NK-92 treated with Interleukin-12 subunit alpha and Interleukin-12 subunit beta, amount 100 ng/mL, for 24 hours (cell line): ENCODE measurements at places on chromosomes 3 and 15.

DNA sequence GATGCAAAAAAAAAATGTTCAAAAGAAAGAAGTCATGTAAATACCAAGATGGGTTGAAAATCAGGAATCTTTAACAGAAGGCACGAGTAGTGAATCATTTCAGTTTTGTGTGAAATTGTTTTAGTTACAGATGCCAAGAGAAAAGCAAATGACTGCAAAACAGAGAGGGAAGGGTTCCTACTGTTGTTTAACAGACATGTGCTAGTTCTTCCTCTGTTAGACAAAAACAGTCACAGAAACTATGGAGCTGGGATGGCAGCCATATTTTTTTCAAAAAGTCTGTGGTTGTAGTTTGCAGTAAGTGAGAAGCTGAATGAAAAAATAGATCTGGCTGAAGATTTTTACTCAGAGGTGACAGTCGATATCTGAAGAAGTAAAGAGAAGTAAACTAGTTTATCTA, 511.9 kb downstream of the ZIC1 start:
- no peak for DNase-seq

GRCh38 chr3:173584093-173584837, 186.7 kb downstream of the NLGN1 start:
- no peak for DNase-seq

DNA sequence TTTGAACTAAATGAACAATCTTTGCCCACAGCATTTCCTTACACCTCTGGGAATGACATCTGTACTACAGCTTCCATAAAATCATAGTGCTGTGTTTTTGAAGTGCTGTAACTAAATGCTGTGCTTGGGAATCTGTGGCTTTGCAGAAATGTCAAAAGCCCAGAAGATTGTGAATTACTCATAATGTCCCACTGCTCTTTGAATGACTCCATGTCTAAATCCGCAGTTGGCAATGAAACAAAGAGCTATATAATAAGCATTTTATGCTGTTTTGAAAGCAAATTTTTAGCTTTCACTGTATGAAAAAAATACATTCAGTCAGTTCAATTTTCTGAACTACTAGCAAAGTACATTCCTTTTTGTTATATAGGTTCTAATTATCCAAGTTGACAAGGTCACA, 88.6 kb upstream of the ADAMTS17 start:
- no peak for DNase-seq

- no peak for DNase-seq
These were observed 133.2 kb upstream of the COL8A1 start for GRCh38 chr3:99505200-99505599.

GRCh38 chr15:26075770-26076169, 212.6 kb upstream of the ATP10A start:
- no peak for DNase-seq

DNA sequence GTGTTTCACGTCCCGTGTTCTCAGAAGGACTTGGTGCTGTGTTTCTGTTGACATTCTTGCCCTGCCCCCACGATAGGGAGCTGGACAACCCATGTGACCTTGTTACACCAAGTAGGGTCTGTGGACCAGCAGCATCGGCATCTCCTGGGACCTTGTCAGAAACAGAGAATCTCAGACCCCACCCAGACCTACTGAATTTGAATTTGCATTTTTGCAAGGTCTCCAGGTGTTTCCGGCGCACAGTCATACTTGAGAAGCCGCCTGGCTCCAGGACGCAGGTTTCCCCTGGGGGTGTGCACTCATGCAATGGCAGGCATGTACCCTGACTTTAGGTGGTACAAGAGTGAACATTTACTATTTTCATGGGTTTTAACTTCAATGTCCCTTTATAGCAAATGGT, 117.9 kb downstream of the TLE3 start:
- no peak for DNase-seq

DNA sequence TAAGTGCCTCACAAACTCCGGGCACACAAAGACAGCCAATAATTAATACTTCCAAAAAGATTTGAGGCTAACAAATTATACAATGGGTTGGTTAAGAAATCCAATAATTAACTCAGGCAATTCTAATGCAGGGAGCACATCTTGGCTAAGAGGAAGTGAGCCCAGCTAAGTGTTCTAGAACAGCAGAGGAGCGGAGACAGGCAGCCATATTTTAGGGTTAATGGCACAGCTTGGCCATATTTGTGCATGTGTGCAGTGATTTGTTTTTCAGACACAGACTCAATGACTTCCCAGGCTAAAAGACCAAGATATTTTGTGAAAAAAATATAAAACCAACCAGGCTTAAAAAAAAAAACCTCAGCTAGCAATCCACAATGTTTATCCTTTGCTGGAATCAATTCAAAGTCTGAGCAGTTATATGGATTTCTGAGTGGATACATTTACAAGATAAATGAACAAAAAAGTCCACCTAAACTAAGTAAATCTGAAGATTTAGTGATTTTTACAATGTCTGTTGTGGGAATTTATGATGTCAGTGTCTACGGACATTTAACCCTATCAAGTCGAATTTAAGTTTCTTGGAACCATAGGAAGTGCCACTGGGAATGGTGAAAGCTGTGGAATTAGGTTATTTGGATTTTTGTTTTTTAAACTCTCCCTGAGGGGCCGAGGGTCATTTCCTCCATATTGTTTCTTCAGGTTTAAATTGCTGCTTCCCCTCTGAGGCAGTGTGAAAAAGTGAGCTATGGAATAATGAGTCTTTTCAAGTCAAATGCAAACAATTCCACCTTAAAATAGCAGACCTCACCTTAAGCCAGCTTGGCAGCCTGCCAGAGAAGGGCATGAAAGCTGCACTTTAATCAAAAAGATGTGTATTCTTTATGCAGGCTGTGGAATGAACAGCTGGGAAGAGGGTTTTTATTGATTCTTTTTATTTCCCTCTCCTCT, 413.7 kb upstream of the TBL1XR1 start:
- DNase-seq, result no peak

DNA sequence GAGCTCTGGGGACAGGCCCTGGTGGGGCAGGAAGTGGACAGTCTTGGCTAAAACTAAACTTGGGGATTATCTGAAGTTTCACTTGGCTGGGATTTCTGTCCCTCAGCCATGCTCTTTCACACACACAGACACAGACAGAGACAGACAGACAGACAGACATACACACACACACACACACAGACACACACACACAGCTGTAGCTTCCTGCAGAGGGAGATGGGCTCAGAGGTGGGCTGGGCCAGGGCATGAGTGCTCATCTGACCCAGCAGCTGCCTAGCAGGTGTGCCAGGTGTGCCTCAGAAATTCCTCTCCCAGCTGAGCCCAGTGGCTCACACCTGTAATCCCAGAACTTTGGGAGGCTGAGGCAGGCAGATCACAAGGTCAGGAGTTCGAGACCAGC, 3.3 kb downstream of the RHOV start:
- no peak for DNase-seq
